Caki2 (cell line): ENCODE measurements at places on chromosomes 11 and 22. TPM values are rescaled to one million over a fixed set of nuclear protein-coding genes. Genes with fewer than 3 reads are reported as not detected.

DNA sequence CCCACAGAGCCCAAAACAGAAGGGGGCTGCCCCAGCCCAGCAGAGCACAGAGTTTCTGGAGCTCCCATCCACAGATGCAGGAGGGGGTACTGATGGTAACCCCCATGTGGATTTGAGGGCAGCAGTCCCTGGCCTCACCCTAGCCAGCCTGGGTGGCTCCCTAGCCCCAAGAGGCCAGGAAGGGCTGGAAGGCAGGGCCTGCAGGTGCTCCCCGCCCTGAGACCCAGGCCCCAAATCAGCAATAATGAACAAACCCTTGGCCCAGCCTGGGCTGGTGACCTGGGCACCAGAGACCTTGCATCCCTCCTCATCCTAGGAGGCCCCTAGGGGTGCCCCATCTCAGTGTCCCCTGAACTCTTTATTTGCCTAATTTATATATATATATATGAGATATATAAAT, 61.6 kb downstream of the MORC2 start:
- no peak for DNase-seq

- DNase-seq: no peak
Measured at GRCh38 chr11:108235633-108236032, 12.8 kb downstream of the ATM start.

DNA sequence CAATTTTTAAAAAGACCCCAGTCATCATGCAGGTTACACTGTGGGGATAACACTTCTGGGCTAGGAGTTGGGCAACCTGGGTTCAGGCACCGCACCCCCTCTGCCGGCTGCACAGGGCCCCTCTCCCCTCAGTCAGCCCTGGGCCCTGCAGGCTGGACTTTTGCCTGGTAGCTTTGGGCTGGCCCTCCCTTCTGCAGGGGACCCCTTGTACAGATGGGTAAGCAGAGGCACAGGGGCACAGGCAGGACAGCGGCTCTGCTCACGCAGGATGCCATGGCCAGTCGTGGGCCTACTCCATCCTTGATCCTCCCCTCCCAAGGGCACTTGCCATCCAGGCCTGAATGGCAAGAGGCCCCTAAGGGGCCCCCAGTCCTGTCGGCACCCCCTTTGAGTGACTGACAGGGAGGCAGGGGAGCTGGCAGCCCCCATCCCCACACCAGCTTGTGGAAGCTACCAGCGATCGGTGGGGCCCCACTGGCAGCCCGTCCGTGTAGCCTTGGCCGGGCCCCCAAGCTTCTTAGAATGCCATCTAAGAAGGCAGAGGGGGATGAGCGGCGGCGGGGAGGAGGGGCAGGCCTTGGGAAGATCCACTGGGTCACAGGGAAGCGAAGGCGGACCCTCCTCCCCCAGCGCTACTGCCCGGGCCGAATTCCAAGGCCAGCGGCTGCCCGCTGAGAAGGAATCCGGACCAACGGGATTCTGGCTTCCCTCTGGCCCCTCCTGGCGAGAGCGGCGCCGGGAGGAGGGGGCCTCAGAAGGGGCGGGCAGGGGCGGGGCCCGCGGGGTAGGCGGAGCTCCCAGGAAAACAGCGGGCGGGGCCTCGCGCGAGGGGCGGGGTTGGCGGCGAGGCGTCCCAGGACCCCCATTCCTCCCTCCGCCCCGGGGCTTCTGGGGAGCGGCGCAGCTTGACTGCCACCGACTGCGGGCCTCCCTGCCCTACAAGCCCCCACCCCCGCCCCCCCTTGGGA, 6.8 kb upstream of the CHKA start:
- DNase-seq: no peak

- DNase-seq: no peak
Measured at GRCh38 chr11:83521647-83522596, 235.8 kb upstream of the CCDC90B start.

DNA sequence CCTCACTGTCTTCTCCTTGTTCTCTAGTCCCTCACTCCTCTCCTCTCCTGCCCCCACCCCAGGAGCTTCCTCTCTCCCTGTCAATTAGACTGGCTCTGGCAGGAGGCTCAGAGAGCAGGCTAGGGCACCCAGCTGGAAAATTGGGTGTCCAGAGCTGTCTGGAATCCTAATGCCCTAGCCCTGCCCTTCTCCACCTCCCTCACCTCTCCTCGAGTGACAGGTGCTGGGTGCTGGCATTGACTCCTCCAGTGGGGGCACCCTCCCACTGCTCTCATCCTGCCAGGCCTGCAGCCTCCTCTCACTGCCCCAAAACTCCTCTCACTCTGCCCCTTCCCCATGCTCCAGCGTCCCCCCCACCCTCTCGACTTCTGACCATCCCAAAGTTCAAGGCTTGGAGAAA, 68.9 kb downstream of the CYTH4 start:
- peak; percentile 25 for DNase-seq

DNA sequence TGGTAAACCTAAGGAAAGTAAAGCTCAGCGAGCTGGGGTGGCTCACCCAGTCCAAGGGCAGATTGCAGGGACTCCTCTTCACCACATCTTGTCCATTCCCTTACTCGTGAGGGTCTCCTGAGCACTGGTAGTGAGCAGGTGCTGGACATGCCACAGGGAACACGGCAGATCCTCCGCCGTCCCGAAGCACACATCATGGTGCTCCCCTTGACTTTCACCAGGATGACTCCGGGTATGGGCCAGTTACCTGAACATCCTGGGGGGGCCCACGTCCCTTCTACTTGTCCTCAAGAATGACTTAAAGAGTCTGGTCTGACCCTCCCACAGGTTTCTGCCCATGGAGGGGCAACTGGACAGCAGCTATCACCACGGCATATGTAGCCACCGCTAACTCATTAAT, 8.0 kb upstream of the SF1 start:
- DNase-seq: no peak

DNA sequence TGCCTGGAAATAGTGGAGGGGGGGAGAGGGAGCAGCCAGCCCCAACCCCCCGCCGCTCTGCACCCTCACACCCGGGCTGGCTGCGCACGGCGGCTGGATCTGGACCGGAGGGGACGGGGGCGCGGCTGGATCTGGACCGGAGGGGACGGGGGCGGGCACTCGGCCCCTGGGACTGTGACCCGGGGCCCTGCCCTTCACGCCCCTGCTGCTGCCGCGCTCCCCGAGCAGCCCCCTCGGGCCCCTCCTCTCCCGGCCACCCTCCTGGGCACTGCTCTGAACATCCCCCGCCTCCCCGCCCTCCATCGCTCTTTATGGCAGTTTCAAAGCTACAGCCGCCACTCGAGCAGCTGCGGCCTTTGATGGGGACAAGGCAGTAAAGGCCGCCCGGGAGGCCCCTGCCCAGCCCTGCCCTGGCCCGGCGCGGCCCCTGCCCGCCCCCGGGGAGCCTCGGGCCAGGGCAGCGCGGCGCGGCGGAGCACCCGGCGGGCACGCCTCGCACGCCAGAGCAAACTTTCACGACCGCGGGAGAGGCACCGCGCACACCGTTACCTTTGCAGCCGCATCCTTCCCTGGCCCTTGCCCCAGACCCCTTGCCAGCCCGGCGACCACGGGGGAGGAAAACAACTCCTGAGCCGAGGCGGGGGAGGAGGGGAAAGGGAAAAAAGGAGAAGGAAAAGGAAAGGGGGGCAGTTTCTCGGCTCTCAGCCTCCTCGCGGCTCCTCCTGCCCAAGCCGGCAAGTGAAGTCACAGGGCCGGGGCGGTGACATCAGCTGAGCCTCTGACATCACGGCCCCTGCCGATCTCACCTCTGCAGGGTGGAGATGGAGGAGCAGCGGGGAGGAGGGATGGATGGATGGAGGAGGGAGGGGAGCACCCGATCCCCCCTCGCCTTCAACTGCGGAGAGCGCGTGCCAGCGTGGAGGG, 13.1 kb upstream of the TCF20 start:
- DNase-seq: no peak

DNA sequence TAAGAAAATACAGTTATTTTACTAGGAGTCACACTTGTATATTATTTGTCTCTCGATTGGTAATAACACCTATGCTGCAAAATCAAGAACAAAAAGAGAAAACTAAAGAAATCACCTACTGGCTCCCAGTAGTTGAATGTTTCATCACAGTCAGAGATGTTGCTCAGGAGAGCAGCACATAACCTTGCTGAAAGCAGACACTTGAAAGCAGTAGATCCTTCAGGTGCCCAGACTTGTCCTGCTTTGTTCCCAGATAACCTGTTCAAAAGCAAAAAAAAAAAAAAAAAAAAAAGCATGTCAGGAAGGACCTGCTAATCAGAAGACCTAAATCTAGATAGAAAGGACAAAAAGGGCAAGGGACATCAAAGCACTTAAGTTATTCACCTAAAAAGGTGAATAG, 1.3 kb downstream of the ALG9 start:
- no peak for DNase-seq

DNA sequence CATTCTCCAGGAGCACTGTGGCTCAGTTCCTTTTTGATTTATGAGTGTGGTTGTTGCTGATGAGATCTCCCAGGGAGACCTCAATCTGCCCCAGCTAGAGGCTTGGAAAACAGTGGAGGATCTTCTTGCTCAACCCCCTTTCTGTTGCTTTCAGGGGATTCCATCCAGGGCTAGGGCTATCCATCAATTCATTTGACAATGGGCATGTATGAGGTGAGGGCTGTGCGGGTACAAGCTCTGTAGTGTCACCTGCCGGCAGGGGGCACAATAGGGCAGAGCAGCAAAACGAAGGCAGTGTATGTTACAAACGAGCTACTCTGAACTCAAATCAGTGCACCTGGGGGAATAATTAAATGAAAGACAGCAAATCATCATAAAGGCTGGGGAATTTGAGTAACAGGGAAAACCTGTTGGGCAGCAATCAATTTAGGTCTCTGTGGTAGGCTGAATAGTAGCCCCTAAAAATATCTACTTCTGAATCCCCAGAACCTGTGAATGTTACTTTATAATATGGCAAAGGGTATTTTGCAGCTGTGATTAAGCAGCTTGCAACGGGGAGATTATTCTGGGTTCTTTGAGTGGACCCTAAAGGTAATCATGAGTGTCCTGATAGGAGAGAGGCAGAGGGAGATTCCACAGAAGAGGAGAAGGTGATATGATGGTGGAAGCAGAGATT, 170.3 kb upstream of the ZBED5 start:
- peak; percentile 42 for DNase-seq

GRCh38 chr11:61120706-61121191, 18.5 kb downstream of the CD5 start:
- DNase-seq: no peak

DNA sequence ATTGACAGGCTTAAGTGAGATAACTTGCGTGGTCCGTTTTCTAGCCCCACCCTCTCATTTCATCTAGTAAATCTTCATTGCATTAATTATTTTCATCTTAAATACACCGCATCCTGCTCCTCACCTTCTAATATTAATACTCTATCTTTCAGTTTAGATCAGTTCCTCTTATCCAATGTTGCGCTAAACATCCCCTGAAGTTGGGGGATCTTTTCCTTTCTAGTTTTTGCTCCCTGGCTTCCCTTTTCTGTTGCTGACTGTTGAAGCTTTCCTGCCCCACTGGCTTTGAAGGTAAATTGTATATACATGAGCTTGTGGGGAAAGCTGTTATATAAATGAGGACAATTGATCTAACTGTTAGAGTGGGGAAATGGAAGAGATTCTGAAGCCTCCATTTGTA, 7.2 kb downstream of the CAT start:
- no peak for DNase-seq

The PATE3 gene
- not detected in 2 replicates for total RNA-seq

The EXPH5 gene
- total RNA-seq: 0.46 and 2.0 TPM in 2 replicates

The FOLH1 gene
- not detected in 2 replicates for total RNA-seq

The RBMXL2 gene
- total RNA-seq: not detected in 2 replicates

The C22orf31 gene
- total RNA-seq: not detected in 2 replicates

The MUC5B gene
- total RNA-seq: 0.03 TPM in 1 of 2 replicates, not detected in the other

The IMMP1L gene
- total RNA-seq: 18.6 and 33.9 TPM in 2 replicates

The THY1 gene
- 0.10 TPM in 1 of 2 replicates, not detected in the other for total RNA-seq

The APOL2 gene
- total RNA-seq: 52.4 and 68.0 TPM in 2 replicates

The PI4KA gene
- 29.9 and 38.0 TPM in 2 replicates for total RNA-seq

The STX5 gene
- total RNA-seq: 29.6 and 39.5 TPM in 2 replicates

The MS4A6A gene
- not detected in 2 replicates for total RNA-seq
